ENCODE measurements at places on chromosomes 7 and 10.

DNA sequence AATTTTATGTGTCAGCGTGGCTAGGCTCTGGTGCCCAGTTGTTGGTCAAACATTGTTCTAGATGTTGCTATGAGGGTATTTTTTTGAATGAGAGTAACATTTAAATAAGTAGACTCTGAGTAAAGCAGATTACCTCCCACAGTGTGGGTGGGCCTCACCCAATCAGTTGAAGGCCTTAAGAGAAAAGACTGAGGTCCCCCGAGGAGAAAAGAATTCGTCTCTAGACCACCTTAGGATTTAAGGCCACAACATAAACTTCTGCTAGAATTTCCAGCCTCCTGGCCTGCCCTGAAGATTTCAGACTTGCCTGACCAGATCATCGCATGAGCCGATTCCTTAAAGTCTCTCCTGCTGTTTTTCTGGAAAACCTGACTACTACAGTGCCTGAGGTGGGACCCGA lies 45.1 kb upstream of the SRGN start:
- no peak for DNase-seq

DNA sequence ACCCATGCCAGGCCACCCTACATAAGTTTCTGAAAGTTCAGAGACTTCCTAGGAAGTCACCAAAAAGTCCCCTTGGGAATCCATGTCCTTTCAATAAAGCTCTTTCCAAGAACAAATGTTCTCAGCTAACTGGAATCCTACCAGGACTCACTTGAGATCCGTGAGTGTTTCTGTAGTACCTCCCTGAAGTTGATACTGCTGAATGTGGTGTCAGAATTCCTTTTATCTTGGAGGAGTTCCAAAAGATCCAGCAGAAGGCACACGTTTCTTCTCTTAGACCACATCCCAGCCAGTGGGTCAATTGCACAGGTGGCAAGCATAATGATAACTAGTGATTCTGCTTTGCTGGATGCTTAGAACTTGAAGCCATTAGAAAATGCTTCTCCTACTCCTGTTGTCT lies 689.7 kb upstream of the IGFBP3 start:
- no peak for DNase-seq

DNA sequence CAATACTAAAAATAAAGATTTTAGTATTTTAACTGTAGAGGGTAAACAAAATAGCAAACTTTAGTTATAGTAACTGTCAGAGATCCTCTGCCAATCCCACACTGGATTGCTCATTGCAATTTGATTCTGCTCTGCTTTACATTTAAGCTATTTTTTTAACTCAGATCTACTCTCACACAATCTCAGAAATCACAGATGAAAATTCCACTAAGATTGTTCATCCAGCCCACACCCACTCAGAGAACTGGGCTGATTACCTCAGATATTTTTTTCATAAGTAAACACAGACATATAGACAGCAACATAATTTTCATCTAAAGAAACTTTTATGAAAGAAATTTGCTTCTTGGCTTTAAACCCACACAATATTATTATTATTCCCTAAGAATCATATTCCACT lies 7.0 kb downstream of the OSBPL3 start:
- DNase-seq: no peak

DNA sequence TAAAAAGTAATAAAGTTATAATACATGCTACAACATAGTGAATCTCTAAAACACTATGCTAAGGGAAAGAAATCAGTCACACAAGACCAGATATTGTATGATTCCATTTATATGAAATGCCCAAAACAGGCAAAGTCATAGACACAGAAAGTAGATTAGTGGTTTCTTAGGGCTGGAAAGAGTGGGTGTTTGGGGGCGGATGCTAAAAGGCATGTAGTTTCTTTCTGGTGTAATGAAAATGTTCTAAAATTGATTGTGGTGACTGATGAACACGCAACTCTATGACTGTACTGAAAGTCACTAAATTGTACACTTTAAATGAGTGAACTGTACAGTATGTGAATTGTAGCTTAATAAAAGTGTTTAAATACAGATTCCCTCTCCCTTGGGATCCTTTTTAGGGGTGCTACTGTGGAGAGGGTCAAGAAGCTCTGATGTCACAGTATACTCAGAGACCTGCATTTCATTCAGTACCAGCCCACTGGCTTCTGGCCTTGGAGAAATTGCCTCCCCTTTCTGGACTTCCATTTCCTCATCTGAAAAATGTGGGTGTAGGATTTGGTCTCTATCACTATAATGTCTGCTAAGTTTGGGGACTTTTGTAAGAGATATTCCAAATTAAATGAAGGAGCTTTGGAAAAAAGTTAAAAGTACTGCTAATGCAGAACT lies 46.4 kb downstream of the AOAH start:
- DNase-seq: peak; percentile 87

- no peak for DNase-seq
These were observed 9.2 kb upstream of the NT5C2 start for GRCh38 chr10:103202319-103202718.

GRCh38 chr7:1639532-1640175 lies 30.4 kb upstream of the ELFN1 start:
- no peak for DNase-seq
